ENCODE measurements at places on chromosomes 11 and 22.

DNA sequence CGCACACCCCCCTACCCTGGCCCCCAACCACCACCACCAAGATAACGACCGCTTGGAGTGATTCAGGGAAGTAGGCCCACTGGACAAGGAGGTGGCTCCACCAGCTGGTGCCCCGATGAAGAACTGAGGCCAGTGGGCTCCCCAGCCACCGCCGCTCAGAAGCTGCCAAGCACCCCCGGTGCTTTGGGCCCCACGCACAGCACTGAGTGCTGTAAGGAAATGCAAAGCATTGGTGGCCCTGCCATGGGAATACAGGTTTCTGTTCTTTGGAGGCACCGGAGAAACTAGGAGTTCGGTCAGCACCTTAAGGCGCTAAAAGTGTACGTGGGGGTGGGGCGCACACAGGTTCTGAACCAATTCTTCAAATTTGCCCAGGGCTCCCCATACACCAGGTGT lies 664 bp upstream of the PRSS23 start:
- no peak for DNase-seq

DNA sequence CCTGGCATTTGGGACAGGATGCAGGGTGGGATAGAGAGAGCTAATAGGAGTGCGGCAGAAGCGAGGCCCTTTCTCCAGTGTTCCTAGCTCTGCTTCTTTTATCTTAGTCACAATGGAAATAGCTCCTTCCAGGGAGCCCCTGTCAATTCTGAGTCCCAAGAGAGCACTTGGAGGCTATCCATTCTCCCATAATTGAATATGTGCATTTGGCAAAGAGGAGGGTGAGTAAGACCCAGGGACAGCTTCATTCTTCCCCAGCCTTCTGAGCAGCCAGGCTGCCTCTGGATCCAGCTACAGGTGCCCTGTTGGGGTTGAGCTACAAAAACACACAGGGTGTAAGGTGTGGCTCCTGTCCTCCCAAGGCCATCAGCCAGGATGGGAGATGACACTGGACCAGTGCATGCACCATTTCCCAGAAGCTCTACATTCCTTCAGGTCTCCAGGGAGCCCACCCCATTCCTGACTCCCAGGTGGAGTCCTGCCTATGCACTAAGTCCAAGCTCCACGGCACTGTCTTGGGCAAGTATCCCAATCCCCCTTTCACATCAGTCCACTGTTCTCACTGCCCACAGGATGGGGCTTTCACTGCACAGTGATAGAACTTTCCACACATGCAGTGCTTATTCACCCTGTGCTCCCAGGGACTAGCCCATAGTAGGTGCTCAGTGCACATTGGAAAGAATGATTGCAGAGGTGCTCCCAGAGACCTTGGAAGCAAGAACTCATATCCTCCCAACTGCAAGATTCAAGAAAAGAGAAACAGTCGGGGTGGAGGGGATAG lies 6.2 kb downstream of the MS4A10 start:
- no peak for DNase-seq

- DNase-seq: no peak
Measured at GRCh38 chr11:58179648-58180047, 9.2 kb upstream of the OR9Q2 start.

- peak; percentile 57 for DNase-seq
Measured at GRCh38 chr11:106917973-106918372, 100.3 kb downstream of the GUCY1A2 start.

DNA sequence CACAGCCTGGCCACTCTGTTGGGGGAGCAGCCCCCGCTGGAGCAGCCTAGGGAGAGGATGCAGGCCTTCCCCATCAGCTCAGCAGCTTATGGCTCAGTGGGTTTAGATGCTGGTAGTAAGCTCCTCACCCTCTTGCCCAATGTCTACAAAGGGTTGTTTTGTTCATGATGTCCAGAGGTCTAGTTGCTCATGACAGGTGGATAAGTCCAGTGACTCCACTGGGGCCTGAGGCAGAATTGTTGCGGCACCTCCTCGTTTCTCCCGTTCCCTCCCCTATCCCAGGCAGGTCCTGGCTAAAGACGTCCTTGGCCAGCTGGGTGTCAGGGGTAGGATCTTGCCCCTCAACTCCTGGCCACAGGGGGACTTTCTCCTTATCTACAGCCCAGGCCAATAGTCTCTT lies 233.5 kb upstream of the B3GAT1 start:
- no peak for DNase-seq

- no peak for DNase-seq
Measured at GRCh38 chr11:27361649-27362431, 1.2 kb downstream of the CCDC34 start.

DNA sequence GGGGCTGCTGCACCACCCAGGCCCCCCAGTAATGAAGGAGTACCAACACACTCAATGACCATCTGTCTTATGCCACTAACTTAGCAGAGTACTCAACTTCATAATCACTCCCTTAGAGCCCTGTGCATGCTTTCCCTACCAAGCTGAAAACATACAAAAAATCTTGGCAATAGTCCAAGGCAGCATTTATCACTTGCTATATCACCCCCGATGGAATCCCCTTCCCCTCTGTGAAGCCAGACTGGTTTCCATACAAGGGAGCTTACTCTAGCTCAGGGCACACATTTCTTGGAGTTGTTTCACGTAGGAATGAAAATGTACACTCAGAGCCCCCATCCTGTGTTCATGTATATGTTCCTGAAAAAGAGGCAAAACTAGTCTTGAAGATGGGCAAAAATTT lies 301.3 kb upstream of the TENM4 start:
- no peak for DNase-seq

DNA sequence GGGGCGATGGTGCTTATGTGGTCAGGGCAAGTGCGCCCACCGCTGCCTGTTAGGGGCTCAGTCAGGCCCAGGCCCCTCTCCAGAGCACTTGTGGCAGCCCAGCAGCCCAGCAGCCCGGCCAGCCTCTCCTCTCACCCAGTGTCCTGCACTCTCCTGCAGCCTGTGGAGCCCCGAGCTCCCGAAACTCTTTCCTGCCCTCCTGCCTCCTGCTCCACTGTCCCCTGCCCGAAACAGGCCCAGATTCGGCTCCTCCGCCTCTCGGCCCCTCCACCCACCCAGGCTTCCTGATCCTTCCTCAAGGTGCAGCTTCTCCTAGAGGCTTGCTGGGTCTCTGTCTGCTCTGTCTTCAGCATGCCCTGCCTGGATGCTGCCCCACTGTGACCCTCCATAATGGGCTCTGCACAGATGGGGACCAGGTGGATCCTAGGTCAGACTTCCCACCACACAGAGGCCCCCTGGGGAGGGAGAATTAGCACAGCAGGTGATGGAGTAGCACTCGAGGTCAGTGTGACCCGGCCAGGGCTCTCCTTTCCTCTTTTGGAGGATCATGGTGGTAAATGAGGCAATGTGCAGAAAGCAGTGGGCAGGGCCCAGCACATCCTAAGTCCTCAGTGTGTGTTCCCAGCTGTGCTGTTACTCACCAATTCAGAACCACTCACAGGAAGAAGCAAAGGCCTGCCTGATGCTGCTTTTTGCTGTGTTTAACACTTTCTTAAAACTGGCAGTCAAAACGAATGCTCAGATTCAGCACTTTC lies 18.6 kb upstream of the NAP1L4 start:
- no peak for DNase-seq

DNA sequence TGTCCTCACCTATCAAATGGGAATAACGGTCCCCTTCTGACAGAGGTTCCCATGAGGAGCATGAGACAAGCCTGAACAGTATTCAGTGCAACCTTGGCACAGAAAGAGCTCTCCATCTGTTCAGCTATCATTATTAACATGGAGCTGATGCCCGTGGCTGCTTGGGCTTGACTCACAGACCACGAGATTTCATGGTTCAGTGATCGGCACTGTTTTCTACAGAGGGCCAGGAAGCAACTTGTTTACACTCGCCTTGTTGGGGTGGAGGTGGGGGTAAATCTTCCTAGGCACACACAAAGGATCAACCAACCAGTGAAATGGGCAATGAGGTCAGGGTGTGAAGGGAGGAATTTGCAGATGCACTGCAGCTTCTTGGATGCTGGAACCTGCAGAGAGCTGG lies 88.2 kb downstream of the CWC15 start:
- no peak for DNase-seq

GRCh38 chr11:60699284-60699691 lies at the start of gene MS4A8:
MS4A8 (plus strand) TSS chr11:60699612; CDS start chr11:60700861, 1,249 bp downstream.
- DNase-seq: no peak

DNA sequence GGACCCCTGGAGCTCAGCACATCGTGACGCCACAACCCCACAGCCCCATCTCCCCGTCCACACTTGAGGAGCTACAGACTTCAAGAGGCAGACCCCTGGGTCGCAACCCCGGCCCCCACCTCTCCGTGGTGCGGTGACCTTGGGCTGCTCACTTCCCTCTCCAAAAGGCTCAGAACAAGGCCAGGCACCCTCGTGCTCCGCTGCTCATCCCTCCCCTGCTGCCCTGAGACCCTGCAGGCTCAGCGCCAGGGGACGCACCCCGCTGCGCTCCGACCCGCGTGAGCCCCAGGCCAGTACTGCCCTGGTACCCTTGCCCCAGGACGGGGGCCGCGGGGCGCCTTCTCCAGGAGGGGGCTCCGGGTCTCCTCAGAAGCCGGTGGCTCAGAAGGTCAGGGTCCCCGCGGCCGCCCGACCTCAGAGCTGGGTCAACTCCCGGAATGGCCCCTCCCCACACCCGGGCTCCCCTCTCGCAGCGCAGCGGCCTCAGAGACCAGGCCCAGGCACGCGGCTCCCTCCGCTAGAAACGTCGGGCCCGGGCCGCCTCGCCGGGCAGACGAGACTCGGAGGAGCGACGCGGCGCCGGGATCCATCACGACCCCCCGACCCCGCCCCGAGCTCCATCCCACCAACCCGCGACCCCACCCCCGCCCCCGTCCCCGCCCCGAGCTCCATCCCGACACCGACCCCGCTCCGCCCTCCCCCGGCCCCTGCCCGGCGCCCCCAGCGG lies 563 bp downstream of the GATD1 start:
- no peak for DNase-seq

GRCh38 chr11:88521799-88522201 lies 184.3 kb upstream of the CTSC start:
- DNase-seq: no peak

DNA sequence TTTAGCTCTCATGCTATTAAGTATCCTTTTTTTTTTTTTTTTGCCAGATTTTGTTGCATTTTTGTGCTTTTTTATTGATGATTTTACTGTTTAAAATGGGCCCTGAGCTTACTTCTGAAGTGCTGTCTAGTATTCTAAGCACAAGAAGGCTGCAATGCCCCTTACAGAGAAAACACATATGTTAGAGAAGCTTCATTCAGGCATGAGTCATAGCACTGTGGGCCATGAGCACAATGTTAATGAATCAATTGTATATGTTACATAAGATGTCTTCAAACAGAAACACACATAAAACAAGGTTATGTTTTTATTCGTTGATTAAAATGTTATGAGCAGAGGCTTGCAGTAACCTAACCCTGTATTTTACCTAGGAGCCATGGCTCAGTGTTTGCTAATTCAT lies 117.8 kb upstream of the C11orf87 start:
- no peak for DNase-seq

- no peak for DNase-seq
Measured at GRCh38 chr11:10625982-10626311, 57.5 kb upstream of the LYVE1 start.

- DNase-seq: peak; percentile 64
Measured at GRCh38 chr11:32088117-32088941, 2.5 kb upstream of the RCN1 start.

GRCh38 chr11:45366619-45367190 lies 80.6 kb upstream of the SYT13 start:
- no peak for DNase-seq

GRCh38 chr11:67253872-67254624 lies 12.2 kb upstream of the GRK2 start:
- DNase-seq: no peak

DNA sequence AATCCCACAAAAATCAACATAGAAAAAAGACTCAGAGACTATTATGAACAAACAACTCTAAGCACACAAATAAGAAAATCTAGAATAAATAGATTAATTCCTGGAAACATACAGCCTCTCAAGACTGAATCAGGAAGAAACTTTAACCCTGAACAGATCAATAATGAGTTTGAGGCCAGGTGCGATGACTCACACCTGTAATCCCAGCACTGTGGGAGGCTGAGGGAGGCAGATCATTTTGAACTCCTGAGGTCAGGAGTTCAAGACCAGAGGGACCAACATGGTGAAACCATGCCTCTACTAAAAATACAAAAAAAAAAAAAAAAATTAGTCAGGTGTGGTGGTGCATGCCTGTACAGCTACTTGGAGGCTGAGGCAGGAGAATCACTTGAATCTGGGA lies 499.5 kb upstream of the LUZP2 start:
- no peak for DNase-seq

GRCh38 chr11:88390254-88390653 lies 52.7 kb upstream of the CTSC start:
- DNase-seq: no peak

All from SW 1271 (cell line).